ENCODE measurements at places on chromosomes 5 and 9.

GRCh38 chr9:123679330-123679987, 250.5 kb downstream of the DENND1A start:
- DNase-seq: peak; percentile 67

GRCh38 chr5:11222169-11222568, 461.1 kb upstream of the DAP start:
- no peak for DNase-seq

DNA sequence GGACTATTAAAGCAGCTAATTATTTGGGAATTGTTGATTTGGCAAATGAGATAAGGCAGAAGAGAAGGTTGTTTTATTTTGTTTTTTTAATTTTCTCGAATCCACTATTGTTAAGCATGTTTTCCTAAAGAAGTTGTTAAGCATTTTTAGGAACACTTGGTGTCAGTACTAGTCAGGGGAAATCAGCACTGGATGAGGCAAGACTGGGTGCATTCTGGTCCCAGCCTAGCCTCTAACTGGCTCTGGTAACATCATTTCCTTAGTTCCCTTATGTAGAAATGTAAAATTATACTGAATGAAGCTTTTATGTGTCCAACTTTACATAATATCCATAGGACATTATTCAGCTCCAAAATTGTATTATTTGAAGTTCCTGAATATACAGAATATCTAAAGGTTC, 196.1 kb downstream of the PCSK5 start:
- DNase-seq: no peak

GRCh38 chr5:123207852-123208251, 118.8 kb downstream of the PRDM6 start:
- DNase-seq: no peak

DNA sequence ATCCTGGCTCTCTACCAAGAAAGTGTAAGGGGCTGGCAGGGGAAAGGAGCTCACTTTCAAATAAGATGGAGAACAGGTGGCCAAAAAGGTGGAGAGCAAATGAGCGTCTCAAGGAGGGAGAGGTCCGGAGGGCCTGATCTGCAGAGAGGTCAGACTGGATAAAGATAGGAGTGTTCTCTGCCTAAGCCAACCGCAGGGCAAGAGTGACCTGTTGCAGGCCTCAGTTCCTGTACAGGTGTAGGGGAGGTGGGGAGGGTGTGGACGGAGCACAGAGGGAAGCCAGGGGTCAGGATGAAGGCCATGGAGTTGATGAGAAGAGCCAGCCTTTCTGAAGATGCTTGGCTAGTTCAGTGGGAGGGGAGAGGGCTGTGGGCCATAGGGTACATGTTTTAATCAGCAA, 239.7 kb downstream of the HSPA4 start:
- DNase-seq: no peak

DNA sequence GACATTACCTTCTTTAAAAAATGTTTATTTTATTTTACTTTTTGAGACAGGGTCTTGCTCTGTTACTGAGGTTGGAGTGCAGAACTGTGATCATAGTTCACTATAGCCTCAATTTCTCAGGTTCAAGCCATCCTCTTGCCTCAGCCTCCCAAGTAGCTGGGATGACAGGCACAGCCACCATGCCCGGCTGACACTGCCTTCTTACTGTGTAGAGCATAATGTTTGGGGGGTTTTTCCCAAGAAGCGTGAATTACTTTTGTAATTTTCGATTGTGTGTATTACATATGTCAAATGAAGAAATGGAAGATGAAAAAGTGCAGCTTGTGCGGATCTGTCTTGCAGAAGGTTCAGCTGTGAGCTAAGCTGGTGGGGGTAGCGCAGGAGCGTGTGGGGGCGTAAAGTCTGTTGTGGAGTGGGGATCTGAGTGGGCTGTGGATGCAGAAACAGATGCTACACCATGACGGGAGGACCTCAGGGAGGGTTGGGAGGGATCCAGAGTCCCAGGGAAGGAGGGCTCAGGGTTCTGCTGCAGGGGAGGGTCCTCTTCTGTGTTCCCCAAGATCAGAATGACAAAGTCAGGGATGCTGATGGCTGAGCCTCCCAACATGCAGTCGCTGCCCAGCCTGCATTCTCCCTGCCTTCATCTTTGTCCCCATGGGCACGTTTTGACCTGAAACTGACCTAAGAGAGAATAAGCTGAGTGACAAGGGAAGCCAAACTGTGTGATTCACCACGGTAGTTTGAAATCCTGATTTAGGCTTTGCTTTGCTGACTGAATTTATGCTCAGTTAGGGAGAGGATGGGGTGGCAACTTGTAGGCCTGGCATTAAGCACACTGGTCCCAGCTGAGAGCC, 6.8 kb upstream of the ANKRD33B start:
- no peak for DNase-seq

DNA sequence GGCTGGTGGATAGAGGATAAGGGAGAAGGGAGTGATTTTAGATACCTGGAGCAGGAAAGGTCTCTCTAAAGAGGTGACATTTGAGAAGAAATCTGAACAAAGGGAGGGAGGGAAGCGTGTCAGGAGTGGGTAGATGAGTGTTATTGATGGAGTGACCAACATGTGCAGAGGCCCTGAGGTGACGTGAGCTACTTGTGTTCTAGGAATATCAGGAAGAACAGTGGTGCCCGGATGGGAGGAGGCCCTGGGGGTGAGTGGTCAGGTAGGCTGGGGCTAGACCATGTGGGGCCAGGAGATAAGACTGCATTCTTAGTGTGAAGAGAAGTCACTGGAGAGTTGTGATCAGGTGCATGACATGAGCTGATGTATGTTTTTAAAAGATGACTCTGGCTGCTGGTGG, 256.2 kb downstream of the ARHGAP26 start:
- DNase-seq: no peak

DNA sequence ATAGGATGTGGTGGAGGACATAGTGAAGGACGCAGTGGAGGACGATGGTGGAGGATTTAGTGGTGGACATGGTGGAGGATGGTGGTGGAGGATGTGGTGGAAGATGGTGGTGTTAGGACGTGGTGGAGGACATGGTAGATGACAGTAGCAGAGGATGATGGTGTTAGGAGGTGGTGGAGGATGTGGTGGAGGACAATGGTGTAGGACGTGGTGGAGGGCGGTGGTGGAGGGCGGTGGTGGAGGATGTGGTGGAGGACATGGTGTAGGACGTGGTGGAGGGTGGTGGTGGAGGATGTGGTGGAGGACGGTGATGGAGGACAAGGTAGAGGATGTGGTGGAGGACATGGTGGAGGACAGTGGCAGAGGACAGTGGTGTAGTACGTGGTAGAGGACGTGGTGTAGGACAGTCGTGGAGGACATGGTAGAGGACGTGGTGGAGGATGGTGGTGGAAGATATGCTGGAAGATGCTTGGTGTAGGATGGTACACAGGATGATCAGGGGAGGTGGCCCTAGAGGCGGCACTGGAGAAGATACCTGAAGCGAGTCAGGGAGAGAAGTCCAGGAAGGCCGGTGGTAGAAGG, 68.7 kb downstream of the S1PR3 start:
- no peak for DNase-seq

GRCh38 chr9:104322596-104322995, 181.5 kb upstream of the OR13F1 start:
- no peak for DNase-seq

- DNase-seq: no peak
Measured at GRCh38 chr5:75948438-75948837, 134.7 kb upstream of the SV2C start.

DNA sequence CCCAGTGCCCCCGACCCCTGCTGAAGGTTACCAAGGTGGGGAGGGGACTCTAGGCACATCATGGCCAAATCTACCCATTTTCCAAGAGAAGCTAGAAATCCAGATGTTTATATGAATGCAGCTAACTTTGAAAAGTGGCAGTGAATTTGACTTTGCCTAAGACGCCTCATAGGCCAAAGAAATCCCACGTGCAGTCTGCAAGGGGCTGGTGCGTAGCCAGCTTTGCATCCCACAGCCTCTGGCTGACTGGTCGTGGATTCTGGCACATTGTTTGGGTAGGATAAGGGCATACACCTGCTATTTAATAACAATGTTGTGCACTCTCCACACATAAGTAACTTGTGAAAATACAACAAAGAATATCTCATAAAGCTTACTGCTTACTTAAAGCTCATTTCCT, 3.5 kb upstream of the GADD45G start:
- DNase-seq: no peak

- DNase-seq: no peak
Measured at GRCh38 chr5:172336676-172337285, 53.2 kb upstream of the UBTD2 start.

GRCh38 chr5:107365320-107366109, 305.2 kb downstream of the EFNA5 start:
- DNase-seq: peak; percentile 51

DNA sequence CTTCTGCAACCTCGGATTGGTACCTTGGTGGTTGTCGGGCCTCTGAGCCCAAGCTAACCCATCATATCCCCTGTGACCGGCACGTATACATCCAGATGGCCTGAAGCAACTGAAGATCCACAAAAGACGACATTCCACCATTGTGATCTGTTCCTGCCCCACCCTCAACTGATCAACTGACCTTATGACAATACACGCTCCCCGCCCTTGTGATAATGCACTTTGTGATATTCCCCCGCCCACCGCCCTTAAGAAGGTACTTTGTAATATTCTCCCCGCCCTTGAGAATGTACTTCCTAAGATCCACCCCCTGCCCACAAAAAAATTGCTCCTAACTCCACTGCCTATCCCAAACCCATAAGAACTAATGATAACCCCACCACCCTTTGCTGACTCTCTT, 16.5 kb upstream of the TOR1B start:
- DNase-seq: no peak

DNA sequence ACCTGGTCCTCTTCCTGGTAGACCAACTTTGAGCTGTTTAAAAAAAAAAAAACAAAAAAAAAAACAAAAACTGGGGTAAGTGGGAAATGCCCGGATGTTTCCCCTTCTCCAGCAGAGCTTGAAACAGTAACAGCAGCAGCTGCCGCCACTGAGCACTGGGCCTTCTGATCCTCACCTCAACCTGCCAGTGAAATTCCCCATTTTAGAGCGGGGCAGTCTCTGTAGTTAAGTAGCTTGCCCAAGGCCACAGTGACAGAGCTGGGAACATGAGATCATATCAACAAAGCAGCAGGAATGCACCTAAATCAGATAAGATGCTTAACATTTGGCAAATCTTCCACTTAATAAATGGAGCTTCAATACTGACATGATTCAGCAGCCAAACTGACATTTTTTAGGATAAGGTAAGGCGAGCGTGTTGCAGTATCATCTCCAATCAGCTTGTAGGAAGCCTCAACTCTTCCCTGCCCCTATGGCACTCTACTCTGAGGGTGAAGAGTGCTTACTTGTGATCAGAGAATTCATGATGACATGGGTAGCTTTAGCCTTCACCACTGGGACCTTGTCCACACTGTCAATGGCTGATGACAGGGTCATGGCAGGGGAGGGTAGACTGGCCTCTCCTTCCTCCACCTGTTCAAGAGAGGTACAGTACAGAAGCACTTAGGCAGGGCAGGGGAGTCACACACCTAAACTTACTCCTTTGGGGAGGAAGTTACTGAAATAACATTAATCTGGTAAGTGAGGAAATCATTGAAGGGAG, 9.3 kb downstream of the KIAA1191 start:
- no peak for DNase-seq

GRCh38 chr5:16515532-16515931, 49.9 kb upstream of the ZNF622 start:
- no peak for DNase-seq

DNA sequence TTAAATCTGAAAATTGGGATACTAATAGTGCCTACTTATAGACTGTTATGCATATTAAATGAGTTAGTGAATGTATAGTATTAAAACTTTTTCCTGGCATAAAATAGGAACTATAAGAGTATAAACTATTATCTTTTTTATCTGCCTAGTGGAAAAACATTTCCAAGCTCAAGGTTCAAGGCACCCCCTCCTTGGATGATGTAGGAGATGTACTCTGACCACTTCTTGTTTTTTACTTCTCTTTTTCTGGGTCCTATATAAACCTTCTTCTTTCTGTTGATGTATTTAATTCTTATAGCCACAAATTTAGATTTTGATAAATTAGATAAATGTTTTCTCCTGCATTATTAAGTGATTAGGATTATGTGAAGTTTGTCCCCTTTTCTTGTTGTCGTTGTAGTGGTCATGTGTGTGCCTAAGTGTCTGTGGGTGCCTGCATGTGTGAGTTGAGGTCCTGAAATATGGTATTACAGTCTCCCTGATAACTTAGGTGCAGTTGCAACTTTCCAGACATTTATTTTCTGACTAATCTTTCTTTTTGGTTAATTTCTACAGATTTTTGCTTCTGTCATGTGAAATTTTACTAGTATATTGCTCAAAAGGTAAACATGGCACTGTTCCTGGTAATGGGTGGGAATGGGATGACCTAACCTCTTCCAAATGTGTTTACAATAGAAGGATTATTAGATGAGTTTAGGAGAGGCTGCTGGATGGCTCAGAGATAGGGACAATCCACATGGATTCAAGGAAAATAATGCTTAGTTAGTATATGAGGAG, 160.8 kb upstream of the CDKN2B start:
- no peak for DNase-seq

DNA sequence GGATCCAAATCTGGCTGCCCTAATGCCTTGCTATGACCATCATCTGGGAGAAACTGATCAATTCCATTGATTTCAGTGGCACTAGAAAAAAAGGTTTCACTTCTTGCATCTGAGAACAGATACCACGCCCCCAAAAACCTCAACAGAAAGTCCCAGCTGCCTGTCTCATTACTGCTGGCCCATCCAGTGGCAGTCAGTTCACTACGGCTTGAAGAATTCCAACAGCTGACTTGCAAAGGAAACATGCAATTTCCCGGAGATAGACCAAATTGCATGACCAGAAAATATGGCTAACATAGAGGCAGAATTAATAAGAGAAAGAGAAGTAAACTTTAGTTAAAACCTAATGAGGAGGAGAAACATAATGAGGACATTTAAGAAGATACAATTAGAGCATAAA, 48.6 kb downstream of the UGCG start:
- DNase-seq: no peak

GRCh38 chr5:177487144-177487543, 10.3 kb downstream of the PDLIM7 start:
- peak; percentile 0 for DNase-seq

- no peak for DNase-seq
Measured at GRCh38 chr5:122902263-122902662, 56.9 kb downstream of the SNX24 start.

- DNase-seq: no peak
Measured at GRCh38 chr5:111887706-111888105, 130.7 kb upstream of the NREP start.

DNA sequence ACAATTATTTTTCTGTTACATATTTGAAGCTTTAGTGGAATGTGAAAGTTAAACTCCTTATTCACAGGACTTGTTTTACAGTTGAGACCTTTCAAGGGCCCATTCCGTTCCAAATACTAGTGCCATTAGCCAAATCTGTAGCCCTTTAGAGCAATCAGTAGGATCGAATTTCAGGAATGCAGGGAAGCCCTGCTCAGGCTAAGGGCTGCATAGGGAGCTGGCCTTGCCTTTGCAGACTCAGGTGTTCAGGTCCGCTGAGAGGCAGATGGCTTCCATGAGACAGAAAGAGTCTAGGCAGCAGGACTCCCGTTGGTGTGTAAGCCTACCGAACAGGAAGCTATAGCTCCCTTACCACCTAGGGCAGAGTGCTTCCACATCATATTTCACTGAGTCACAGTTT, 150.1 kb upstream of the SLC27A6 start:
- DNase-seq: no peak

Data from eye (tissue), 1 donor.